ENCODE measurements at places on chromosomes 12 and 14. TPM values are rescaled to one million over a fixed set of nuclear protein-coding genes. Genes with fewer than 3 reads are reported as not detected.

GRCh38 chr14:97626088-97626487, 828.9 kb downstream of the VRK1 start:
- H3K4me3 ChIP-seq: no peak overlapping the region
- no peak overlapping the region for H3K27ac ChIP-seq
- DNase-seq: no peak

Gene C1RL
- 40.2 TPM for total RNA-seq

DNA sequence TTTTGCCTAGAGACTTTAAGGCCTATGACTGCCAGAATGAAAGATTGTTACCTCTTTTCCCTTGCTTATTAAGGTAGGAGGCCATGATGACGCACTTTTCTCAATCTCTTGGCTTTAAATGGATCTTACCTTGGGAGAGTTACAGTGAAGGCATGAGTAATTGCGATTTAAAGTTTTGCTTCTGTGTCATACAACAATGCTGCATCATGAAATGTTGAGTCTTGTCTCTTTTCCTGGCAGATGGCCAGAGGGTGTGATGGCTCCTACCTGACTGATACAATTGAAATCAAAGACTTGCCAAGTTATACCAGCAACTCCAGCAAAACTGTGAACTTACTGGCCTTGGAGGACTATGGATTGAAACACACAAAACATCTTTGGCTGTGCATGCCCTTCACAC, 17.2 kb upstream of the LRRK2 start:
- DNase-seq: no peak
- H3K4me1 ChIP-seq: no peaks in the 10 kb centered on the region
- no peak overlapping the region for H3K4me3 ChIP-seq
- H3K27ac ChIP-seq: no peak overlapping the region

DNA sequence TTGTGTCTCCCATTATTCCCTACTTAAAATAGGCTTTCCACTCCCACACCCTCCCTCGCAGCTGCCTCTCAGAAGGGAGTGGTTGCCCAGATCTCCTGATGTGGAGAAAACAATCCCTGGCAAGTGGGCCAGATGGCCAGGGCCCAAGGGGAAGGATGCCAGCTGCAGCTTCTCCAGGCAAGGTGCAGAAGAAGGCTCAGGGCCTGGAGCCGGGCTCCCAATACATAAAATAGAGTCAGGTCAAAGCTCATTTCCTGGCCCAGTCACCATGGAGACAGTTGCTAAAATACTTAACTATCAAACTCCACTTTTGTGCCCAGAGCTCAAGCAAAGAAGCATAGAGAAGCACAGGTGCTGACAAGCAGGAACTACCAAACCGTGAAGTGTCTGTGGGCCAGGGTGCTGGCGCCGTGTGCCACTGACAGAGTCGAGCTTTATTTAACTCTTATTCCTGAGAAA, 45.7 kb upstream of the ITPR2 start:
- H3K4me1 ChIP-seq: no peaks in the 10 kb centered on the region
- DNase-seq: no peak
- H3K27me3 ChIP-seq: no peaks in the 10 kb centered on the region
- no peak overlapping the region for H3K4me3 ChIP-seq
- H3K36me3 ChIP-seq: no peaks in the 10 kb centered on the region

DNA sequence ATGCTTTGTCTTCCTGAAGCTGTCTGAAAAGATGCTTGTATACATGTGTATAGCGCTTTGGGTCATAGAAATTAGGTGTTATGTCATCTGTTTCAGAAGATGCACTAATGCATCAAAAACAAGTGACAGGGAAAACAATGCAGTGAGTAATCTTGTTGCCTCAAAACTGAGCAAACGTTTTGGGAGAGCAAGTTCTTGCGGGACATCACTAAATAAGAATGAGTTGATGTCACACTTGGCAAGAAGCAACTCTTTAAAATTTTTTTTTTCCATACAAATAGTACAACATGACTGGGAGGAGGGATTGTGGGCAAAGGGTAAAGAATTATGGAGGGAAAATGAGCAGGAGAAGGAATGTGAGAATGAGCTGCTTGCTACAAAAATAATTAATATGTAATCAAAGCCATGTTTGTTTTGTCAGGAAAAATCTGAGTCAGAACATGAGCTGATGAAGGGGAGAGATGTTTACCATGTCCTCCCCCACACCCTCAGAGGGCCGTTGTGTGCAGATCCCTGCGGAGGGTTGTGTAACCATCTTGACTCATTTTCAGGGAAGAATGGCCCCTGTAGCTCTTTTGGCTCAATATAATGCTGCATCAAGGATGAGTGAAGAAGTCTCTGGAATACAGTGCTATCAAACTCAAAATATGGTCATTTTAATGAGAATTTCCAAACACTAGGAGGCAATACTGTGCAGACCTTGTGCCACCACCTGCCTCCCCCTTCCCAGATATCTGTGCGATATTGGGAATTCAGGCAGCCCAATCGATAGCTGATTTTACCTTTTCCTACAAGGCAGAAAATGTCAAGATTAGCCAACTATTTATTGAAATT, 41.4 kb downstream of the BORCS5 start:
- peak; percentile 80 for DNase-seq
- no peak overlapping the region for H3K4me3 ChIP-seq
- H3K4me1 ChIP-seq: peaks cover 61% of the 10 kb centered on the region
- peak overlapping the region; percentile 69 for H3K27ac ChIP-seq
- no peaks in the 10 kb centered on the region for H3K36me3 ChIP-seq

DNA sequence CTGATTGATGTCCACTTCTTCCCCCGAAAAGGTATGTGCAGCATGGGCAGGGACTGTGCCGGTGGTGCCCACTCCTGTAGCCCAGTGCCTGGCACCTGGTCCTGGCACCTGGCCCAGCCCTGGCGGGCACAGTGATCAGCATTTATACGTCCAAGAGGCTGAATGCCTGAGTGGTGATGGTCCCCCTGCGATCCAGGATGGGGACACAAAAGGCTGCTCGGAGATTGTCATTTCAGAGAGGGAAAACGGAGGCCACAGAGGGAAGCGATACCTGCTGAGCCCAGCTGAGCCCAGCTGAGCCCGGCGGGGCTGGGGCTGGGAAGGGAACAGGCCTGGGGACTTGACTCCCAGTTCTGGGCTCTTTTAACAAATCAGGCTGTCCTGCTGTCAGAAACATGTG, 55.8 kb downstream of the PRIMA1 start:
- H3K4me3 ChIP-seq: no peak overlapping the region
- no peaks in the 10 kb centered on the region for H3K4me1 ChIP-seq
- no peak overlapping the region for H3K27ac ChIP-seq
- no peaks in the 10 kb centered on the region for H3K27me3 ChIP-seq
- no peak for DNase-seq
